A549 treated with RU486 at 1 μM for 4 hours (cell line): ENCODE measurements at places on chromosomes 4 and X. TPM values are rescaled to one million over a fixed set of nuclear protein-coding genes. Genes with fewer than 3 reads are reported as not detected.

CNOT6L gene
- total RNA-seq = 6.8 to 11.5 TPM (median 9.9 TPM) in 5 replicates

COL4A5 gene
- 7.0 to 16.0 TPM (median 11.8 TPM) in 5 replicates for total RNA-seq

FAM241A gene
- 0.54 to 1.4 TPM (median 1.1 TPM) in 5 replicates for total RNA-seq

GPRASP3 gene
- 2.0 to 4.6 TPM (median 3.5 TPM) in 5 replicates for total RNA-seq

HTRA3 gene
- total RNA-seq = 14.4 to 20.0 TPM (median 17.9 TPM) in 5 replicates

PRKX gene
- total RNA-seq = 17.7 to 22.3 TPM (median 21.1 TPM) in 5 replicates

GRID2 gene
- total RNA-seq = not detected in 5 replicates

GPR50 gene
- total RNA-seq = 0.07 to 0.24 TPM (median 0.12 TPM) in 5 replicates

LRP2BP gene
- total RNA-seq = 0.05 to 0.31 TPM (median 0.10 TPM) in 5 replicates

CLNK gene
- not detected in 5 replicates for total RNA-seq

BTK gene
- total RNA-seq = 0.08 to 0.37 TPM (median 0.23 TPM) in 5 replicates

TCEAL9 gene
- total RNA-seq = 79.9 to 165 TPM (median 90.7 TPM) in 5 replicates

FABP2 gene
- total RNA-seq = not detected in 5 replicates

HMX1 gene
- total RNA-seq = 0.14 to 0.17 TPM (median 0.16 TPM) in 4 of 5 replicates, not detected in the other
